ENCODE measurements at places on chromosomes 4 and X. TPM values are rescaled to one million over a fixed set of nuclear protein-coding genes. Genes with fewer than 3 reads are reported as not detected.

DNA sequence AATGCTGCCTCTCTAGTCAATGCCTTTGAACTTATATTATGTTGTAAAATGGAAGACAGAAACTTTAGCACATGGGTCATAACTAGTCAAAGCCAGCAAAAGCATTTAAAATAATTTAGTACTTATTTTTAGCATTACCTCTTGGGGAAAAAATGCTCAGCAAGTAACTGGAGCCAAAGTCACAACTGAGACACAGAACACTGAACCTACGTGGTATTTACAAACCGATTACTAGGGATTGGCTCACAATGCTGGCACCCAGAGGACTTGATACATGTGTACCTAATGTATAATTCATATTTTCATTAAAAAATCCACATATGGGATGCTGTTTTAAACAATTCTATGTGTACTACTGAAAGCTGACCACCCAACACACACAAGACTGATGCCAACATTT lies 38.4 kb downstream of the PHKA2 start:
- H3K4me3 ChIP-seq = no peak overlapping the region
- no peak overlapping the region for H3K27ac ChIP-seq
- H3K4me1 ChIP-seq = no peaks in the 10 kb centered on the region

DNA sequence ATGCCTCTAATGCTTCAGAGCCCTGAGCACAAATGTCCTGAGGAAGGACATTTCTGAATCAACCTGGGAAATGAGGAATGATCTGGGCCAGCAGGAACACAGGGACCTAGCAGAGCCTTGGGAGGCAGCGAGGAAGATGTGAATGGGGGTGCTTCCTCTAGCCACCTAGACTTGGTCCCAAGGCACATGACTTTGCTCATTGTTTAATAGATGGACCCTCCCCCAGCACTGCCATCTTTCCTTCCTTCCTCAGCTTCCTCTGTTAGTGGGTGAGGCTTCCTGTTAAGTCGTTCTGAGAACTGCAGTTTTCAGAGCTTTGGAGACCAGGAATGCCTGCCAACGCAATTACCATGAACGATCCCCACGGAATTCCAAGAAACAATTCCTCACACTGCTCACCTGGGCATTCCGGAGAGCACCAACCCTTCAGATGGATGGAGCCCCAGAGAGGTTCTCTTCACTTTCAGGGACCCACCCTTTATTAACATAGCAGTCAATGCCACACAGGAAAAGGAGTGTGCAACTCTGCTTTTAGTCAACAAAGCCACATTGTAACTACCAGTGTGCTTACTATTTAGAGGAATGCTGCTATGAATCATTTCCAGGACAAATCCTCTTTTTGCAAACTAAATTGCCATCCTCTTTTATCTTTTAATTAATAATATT lies 48.5 kb upstream of the STIM2 start:
- peaks cover 13% of the 10 kb centered on the region for H3K4me1 ChIP-seq
- H3K27me3 ChIP-seq = no peaks in the 10 kb centered on the region
- H3K36me3 ChIP-seq = 0 out of 2 replicates have a peak, but pooled peaks cover 3% of the 10 kb centered on the region
- no peak overlapping the region for H3K27ac ChIP-seq

DNA sequence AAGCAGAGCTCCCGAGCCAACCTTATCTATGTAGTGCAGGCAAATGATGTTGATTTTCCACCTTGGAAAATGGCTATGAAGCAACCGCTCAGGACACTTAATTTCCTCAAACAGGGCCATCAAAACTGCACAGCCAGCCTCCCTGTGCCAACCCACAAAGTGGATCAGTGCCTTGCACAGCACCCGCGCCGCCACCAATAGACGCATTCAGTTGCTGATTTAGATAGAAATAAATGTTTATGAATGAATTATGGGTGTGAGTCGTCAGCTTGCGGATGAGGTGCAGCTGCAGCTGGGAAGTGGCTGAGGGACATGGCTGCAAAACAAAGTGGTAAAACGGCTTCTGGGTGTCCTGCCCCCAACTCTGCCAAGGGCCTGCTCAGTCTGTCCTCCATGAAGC lies 47.0 kb downstream of the SOD3 start:
- no peak overlapping the region for H3K27ac ChIP-seq
- DNase-seq = no peak
- H3K4me1 ChIP-seq = peaks cover 12% of the 10 kb centered on the region
- H3K27me3 ChIP-seq = no peaks in the 10 kb centered on the region
- no peaks in the 10 kb centered on the region for H3K36me3 ChIP-seq

- no peak for DNase-seq
- no peaks in the 10 kb centered on the region for H3K36me3 ChIP-seq
- no peaks in the 10 kb centered on the region for H3K4me1 ChIP-seq
These were observed 38.5 kb upstream of the ETDA start for GRCh38 chrX:135213200-135213844.

GRCh38 chr4:187224560-187224959 lies 500.9 kb upstream of the FAT1 start:
- H3K4me3 ChIP-seq = no peak overlapping the region
- no peaks in the 10 kb centered on the region for H3K36me3 ChIP-seq
- H3K4me1 ChIP-seq = no peaks in the 10 kb centered on the region
- H3K27me3 ChIP-seq = no peaks in the 10 kb centered on the region

DNA sequence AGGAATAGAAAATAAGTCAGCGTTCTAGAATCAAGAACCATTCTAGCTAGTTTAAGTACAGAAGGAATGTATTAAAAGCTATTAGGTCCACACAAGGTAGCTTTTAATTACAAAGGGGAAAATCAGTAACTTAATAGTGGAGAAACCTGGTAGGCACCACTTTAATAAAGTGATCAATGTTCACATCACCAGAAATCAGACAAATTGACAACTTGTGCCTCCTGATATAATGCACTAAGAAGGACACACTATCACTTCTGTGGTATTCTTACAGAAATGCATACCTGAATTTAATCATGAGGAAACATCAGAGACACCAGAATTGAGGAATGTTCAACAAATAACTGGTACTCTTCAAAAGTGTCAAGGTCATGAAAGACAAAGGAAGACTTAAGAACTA lies 54.9 kb downstream of the NYX start:
- H3K4me3 ChIP-seq = no peak overlapping the region
- H3K4me1 ChIP-seq = no peaks in the 10 kb centered on the region
- DNase-seq = no peak
- H3K27me3 ChIP-seq = no peaks in the 10 kb centered on the region
- no peak overlapping the region for H3K27ac ChIP-seq

Gene OTOP1
- not detected for total RNA-seq

Gene VSIG4
- 0.25 TPM for total RNA-seq

DNA sequence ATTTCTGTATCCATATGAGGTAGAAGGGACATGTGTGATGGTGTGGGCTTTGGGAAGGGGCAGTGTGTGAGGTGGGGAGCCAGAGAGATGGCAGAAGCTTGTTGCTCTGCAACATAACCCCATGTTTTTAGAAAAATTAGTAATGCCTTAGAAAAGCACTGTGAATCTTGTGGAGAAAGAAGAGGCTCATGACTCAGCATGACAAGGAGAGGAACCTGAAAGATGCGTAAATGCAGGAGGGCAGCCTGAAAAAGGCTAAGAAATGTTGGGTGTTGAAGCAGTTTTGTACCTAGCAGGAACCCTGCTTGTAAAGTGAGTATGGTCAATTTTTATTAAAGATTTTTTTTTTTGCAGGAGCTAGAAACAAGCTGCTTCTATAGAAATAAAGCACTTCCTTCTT lies 59.8 kb downstream of the ARSJ start:
- H3K27me3 ChIP-seq = no peaks in the 10 kb centered on the region
- DNase-seq = no peak
- peaks cover 7% of the 10 kb centered on the region for H3K4me1 ChIP-seq
- H3K4me3 ChIP-seq = no peak overlapping the region

DNA sequence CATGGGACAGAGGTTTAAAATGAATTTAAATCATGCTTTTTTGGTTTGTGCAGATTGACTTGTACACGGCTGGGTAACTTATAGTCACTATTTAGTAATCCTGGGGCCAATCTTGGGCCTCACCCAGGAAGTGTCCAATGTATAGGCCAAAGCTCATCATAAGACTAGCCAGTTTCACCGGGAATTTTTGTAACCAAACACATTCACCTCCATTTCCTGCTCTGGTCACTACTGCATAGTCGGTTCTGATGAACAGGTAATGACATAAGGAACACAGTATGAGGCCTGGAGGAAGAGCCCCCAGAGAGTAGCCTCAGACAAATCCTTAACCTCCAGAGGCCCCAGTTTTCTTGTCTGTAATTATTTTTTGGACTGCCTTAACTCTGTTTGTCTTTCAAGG lies 81.9 kb downstream of the HPRT1 start:
- H3K4me3 ChIP-seq = no peak overlapping the region
- peaks cover 32% of the 10 kb centered on the region for H3K27me3 ChIP-seq
- H3K4me1 ChIP-seq = peaks cover 38% of the 10 kb centered on the region
- no peak for DNase-seq
- no peak overlapping the region for H3K27ac ChIP-seq
- no peaks in the 10 kb centered on the region for H3K36me3 ChIP-seq

Gene CSN1S1
- total RNA-seq = not detected

DNA sequence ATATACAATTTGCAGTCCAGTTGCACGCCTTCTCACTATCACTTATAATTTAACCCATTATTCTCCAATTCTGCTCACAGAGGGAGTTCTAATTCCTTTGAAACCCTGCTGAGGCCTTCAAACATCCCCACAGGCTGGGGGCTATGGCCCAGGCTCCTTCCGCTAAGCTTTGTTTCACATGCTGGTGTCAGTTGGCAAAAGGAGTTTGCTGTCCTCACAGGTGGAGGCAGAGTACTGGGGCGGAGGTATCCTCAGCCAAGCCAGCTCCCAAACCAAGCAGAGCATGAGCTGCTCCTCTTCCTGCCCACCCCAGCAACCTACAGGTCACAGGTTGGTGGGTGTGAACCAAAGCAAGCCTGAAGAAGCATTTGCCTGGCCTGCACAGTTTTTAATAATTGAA lies 21.5 kb downstream of the BTC start:
- peak; percentile 22 for DNase-seq
- H3K27ac ChIP-seq = no peak overlapping the region
- no peak overlapping the region for H3K4me3 ChIP-seq

DNA sequence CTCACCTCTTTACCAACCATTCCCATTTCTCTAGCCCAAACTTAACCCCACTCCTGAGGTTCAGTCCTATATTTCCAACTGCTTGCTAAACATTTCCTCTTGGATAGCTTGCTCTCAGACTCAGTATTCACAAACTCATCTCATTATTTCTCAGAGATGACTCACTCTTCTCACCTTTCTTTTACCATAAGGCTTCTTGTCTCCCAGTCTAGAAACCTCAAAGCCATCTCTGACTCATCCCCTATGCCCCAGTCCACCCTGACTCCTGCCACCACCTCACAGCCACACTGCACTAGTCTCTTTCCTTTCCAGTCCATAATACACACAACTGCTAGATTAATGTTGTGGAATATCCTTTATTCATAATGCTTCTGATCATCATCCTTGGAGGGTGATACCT lies 4.8 kb downstream of the FRMPD3 start:
- H3K27me3 ChIP-seq = peaks cover 11% of the 10 kb centered on the region
- H3K4me1 ChIP-seq = peaks cover 16% of the 10 kb centered on the region
- no peaks in the 10 kb centered on the region for H3K36me3 ChIP-seq
- no peak for DNase-seq

- no peaks in the 10 kb centered on the region for H3K27me3 ChIP-seq
- DNase-seq = no peak
- H3K4me3 ChIP-seq = no peak overlapping the region
These were observed 10.9 kb downstream of the ATP1B4 start for GRCh38 chrX:120372667-120373370.

GRCh38 chr4:118758293-118758692 lies 73.1 kb downstream of the METTL14 start:
- H3K27ac ChIP-seq = no peak overlapping the region
- H3K36me3 ChIP-seq = peaks cover under 1% of the 10 kb centered on the region
- H3K4me1 ChIP-seq = peaks cover 20% of the 10 kb centered on the region
- no peak overlapping the region for H3K4me3 ChIP-seq
- no peak for DNase-seq

Gene DMD
- total RNA-seq = 8.4 TPM

DNA sequence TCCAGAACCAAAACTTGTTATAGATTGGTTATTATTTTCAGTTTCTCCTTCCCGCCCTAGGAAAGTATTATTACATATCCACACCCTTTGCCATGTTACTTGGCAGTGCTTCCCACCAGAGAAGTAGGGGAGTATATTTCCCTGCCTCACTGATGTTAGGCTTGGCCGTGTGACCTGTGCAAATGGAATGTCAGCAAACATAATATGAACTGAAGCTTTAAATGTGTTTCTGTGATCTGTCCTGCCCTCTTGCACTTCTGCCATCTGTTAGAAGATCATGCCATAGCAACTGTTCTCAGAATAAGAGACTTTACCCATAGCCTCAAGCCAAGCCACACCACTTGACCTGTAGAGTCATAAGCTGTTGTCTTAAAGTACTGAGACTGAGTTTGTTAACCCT lies 36.7 kb upstream of the NEUROG2 start:
- no peak overlapping the region for H3K27ac ChIP-seq
- H3K4me1 ChIP-seq = 0 out of 2 replicates have a peak, but pooled peaks cover 3% of the 10 kb centered on the region
- no peak for DNase-seq
- H3K4me3 ChIP-seq = no peak overlapping the region

GRCh38 chr4:150164956-150165629 lies 86.8 kb downstream of the DCLK2 start:
- H3K4me1 ChIP-seq = peaks cover 26% of the 10 kb centered on the region
- H3K36me3 ChIP-seq = peaks cover 2% of the 10 kb centered on the region
- no peak overlapping the region for H3K27ac ChIP-seq
- no peak overlapping the region for H3K4me3 ChIP-seq

- H3K36me3 ChIP-seq = no peaks in the 10 kb centered on the region
- no peak for DNase-seq
- peaks cover 7% of the 10 kb centered on the region for H3K4me1 ChIP-seq
- H3K27me3 ChIP-seq = no peaks in the 10 kb centered on the region
- no peak overlapping the region for H3K27ac ChIP-seq
These were observed 1.3 kb downstream of the ODAM start for GRCh38 chr4:70196857-70197256.

- DNase-seq = no peak
- no peaks in the 10 kb centered on the region for H3K27me3 ChIP-seq
- H3K27ac ChIP-seq = no peak overlapping the region
- peaks cover 15% of the 10 kb centered on the region for H3K4me1 ChIP-seq
- H3K36me3 ChIP-seq = no peaks in the 10 kb centered on the region
- H3K4me3 ChIP-seq = no peak overlapping the region
These were observed 83.9 kb downstream of the MTNR1A start for GRCh38 chr4:186471441-186471840.

GRCh38 chrX:9396930-9397329 lies 67.9 kb upstream of the TBL1X start:
- no peaks in the 10 kb centered on the region for H3K27me3 ChIP-seq
- DNase-seq = no peak
- H3K4me1 ChIP-seq = no peaks in the 10 kb centered on the region

Gene PAGE1
- not detected for total RNA-seq

DNA sequence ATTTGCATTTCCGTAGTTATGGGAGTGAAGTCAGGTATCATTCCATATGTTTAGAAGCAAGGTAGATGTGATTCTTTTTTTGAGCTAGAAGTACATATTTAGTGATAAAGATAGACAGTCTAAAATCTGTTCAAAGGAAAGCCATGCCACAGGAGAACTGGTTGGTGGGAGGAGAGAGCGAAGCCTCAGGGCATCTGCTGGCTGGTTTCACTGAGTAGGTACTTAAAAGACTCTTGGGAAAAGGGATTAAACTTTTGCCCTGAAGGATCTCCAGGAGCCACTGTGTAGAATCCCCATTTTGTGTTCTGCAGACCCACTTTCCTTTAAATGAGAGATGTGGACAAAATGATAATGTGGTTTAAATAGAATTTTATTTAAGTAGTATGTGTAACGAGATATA lies 89.6 kb downstream of the SHROOM2 start:
- H3K4me1 ChIP-seq = peaks cover 25% of the 10 kb centered on the region
- H3K4me3 ChIP-seq = no peak overlapping the region
- peaks cover 5% of the 10 kb centered on the region for H3K36me3 ChIP-seq
- H3K27ac ChIP-seq = peak overlapping the region; percentile 27
- DNase-seq = no peak
